ENCODE measurements at places on chromosomes 2 and 18. TPM values are rescaled to one million over a fixed set of nuclear protein-coding genes. Genes with fewer than 3 reads are reported as not detected.
A peak's percentile ranks its signal among the peaks of the same experiment; 100 is the strongest.

DNA sequence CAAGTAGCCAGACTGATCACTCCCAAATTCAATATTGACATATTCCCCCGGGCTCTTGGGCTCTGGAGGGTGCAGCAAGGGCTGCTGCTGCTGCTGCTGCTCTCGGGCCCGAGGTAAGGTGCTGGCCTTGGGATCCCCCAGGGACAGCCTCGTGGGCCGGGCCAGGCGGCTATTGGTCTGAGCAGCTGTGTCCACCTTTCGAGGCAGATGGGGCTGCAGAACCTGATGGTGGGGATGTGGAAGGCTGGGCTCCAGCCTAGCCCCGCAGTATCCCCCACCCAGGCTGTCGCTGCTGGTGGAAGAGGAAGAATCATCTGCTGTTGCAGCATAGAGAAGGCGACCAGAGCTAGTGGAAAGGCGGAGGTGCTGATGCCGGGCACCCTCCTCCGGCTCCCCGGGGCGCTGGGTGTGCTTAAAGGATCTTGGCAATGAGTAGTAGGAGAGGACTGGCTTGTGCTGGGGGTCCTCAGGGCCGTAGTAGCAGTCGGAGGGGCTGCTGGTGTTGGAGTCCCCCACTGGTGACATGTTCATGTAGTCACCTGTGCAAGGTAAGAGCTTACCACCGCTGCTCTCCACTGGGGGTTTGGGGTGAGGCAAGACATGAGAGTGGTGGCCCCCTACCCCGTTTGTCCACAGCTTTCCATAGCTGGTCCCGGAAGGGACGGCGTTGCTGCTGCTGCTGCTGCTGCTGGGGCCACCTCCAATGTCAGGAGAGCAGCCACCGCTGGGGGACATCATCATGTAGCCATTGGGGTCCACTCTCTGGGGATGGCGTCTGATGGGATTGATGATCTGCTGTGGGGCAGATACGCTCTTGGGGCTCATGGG lies 3.4 kb downstream of the IRS1 start:
- H3K27ac ChIP-seq = peak overlapping the region; percentile 29
- H3K27me3 ChIP-seq = no peaks in the 10 kb centered on the region
- no peak for DNase-seq
- no peak overlapping the region for H3K4me3 ChIP-seq

DNA sequence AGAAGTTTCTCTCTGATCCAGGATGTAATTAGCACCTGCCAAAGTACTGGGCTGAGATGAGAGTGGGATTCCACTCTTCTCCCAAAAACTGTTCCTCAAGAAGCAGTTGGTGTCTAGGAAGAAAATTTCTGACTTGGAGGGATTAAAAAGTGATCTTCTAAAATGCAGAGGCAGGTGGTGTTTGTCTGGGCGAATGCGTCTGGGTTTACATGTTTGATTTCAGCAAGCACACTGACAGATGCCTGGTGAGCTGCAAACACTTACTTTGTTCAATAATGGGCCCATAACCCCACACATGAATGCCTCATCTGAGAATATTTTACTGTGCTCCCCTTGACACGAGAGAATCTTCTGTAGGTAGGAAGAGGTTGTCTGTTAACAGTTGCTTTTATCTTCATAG lies 24.3 kb upstream of the KCNF1 start:
- H3K4me3 ChIP-seq = no peak overlapping the region
- no peak for DNase-seq
- no peaks in the 10 kb centered on the region for H3K27me3 ChIP-seq
- H3K36me3 ChIP-seq = no peaks in the 10 kb centered on the region
- peaks cover 28% of the 10 kb centered on the region for H3K4me1 ChIP-seq

- H3K27me3 ChIP-seq = no peaks in the 10 kb centered on the region
- H3K36me3 ChIP-seq = no peaks in the 10 kb centered on the region
- no peak overlapping the region for H3K27ac ChIP-seq
These were observed 194.1 kb downstream of the KLHL29 start for GRCh38 chr2:23578964-23579671.

BOD1L2 gene
- not detected for total RNA-seq

PIEZO2 gene
- total RNA-seq = 0.11 TPM
